ENCODE measurements at places on chromosomes 4 and X.
A peak's percentile ranks its signal among the peaks of the same experiment; 100 is the strongest.

DNA sequence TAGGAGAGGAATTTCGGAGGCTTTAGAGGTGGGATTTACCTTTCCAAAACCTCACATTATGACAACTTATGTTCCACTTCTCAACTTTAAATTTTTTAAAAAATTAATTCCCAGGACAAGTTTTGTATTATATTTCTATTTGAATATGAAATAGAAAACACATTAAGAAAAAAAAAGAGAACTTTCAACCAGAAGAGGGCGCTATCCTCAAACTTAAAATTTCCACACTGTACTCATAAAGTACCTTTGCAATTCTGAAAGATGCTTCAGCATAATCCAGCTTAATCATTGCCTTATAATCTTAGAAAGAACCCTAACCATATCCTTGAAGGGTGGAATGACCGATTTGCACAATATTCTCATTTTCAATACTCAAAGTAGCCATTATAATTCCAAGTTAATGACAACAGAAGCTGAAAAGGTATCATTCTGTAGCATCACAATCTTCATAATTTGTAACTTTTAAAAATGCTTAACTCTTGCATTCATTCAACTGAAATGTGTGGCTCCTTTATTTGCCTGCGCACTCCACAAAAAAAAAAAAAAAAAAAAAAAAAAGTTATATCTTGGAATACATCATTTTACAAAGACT is 158.0 kb downstream of the KCNIP4 start:
- no peak for DNase-seq

- no peak for DNase-seq
Observed at GRCh38 chr4:107349266-107349665, 313.2 kb upstream of the DKK2 start.

DNA sequence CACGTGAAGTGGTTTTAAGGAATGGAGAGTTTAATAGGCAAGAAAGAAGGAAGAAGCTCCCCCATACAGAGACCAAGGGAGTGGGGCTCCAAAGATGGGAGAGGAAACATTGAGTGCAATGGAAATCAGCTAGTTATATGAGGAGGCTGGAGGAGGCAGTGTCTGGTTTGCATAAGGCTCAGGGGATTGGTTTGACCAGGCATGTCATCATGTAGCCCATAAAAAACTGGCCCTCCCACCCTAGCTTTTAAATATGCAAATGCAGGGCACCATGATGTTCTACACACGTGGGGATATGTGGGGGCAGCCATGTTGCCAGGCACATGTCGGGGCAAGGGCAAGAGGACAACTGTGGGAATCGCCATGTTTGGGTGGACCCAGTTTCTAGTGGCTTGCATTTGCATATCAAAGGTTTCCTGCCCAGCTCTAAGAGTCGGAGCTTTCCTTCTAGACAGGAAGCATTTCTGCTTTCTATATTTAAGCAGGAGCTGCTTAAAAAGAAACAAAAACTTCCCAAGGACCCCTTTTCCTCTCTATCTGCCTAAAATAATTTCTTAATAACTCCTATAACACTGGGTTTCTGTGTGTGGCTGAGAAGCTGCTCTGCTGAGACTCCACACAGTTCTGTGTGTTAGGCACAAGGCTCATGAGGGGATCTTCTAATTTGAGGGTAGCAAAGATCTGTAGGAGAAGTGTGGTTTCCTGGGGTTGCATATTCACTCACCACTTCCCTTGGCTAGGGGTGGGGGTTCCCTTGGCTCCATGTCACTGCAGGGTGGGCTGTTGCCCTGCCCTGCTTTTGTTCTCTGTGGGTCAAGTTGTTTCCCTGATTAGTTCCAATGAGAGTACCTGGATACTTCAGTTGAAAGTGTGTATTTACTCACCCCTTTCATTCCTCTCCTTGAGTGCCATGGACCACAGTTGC is 113.5 kb downstream of the VSIG4 start:
- DNase-seq = peak; percentile 65

DNA sequence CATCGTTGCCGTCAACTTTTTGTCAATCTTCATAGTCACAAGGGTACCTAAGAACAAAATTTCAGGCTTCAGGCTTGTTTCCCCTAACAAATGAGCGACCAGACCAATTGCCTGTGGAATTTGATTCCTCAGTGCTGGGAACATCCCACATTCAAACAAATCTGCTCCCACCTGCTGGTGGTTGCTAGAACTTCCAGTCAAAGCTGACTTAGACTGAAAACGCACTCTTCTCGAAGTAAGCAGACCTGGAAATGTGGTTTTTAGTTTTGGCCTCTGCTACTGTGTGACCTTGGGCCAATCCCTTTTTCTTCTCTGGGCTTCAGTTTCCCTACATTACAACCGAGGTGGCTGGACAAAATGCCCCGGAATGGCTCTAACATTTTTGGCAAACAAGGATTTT is 1.8 kb upstream of the GABRQ start:
- no peak for DNase-seq

- no peak for DNase-seq
Observed at GRCh38 chr4:118787844-118788380, 48.0 kb downstream of the SEC24D start.

GRCh38 chr4:25722964-25723363 is 67.3 kb downstream of the SLC34A2 start:
- DNase-seq = no peak

DNA sequence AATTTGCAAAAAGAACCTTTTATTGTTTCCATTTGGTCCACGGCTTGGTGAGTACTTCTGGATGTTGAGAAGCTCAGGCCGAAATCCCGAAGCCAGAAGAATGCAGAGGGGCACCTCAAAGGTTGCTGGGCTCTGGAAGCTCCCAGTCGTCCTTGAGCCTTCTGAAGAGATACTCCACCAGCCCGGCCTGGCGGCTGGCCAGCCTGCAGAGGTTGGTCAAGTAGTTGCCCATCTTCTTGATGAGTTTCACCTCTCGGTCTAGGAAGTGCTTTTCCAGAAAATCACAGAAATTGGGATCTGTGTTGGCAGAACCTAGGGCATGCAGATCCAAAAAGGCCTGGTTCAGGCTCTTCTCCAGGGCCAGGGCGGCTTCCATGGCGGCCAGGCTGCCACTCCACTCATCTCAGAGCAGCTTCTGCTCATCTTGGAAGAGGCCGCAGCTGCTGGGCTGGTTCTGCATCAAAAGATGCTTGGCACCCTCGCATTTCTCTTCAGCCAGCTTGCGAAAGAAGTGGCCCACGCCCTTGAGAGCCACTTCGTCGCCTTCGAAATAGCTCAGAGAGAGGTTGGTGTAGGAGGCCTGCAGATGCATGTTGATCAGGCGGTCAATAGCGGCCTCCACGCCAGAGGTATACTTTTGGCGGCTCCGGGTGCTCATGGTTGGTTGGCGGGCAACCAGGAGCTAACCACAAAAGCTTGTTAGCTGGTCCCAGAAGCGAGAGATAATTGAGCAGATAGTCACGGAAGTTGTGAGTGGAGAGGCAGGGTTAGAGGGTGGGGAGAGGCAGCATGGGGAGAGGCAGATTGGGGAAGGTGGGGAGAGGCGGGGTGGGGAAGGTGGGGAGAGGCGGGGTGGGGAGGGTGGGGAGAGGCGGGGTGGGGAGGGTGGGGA is 76.5 kb upstream of the TSPAN7 start:
- DNase-seq = no peak

DNA sequence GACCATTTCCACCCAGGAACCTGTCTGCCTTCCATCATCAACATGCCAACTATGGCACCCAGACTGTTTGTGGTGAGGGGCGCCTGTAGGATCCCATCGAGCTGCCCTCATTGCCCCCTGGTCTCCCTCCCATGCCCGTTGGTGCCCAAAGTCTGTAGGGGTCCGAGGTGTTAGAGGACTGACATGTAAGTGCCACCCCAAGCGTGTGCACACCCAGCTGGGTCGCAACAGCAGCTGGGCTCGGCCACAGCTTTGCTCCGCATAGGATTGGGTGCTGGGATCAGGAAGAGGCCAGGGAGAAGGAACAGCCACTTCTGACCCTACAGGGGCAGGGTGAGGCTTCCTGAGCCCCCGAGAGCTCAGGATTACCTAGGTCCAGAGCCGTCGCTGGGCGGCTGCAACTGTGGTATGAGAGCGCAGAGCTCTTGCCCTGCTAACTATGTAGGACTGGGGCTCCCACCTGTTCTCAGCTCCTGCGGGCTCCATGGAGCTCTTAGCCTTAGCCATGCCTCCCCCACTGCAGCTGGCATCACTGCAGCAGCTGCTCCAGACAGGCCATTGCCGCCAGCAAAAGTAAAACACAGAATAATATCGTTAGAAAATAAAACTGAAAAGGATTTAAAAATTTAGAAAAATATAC is 1160.3 kb downstream of the FSTL5 start:
- no peak for DNase-seq

- DNase-seq = no peak
Observed at GRCh38 chr4:172007889-172008288, 194.7 kb downstream of the GALNTL6 start.

- DNase-seq = no peak
Observed at GRCh38 chr4:163762741-163763140, 268.3 kb downstream of the TMA16 start.

DNA sequence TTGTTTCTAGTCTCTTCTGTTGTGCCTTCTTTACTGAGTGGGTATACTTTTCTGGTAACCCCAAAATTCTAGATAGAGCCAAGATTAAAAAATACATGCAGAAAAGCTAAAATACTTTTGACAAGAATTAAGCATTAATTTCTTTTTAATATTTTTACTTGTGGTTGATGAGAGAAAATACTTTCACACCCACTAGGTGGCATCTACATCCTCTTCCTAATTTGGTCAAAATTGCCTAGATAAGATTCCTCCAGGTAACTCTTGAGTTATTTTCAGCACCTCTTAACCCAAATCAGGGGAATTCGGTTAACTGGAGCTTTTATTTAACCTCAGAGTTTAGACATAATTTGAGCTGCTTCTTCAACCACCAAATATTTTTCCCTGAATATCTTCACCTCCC is 28.4 kb upstream of the COX7B2 start:
- no peak for DNase-seq

- DNase-seq = no peak
Observed at GRCh38 chr4:167210166-167210565, 24.1 kb downstream of the SPOCK3 start.

- DNase-seq = no peak
Observed at GRCh38 chr4:166415749-166416148, 542.7 kb downstream of the TLL1 start.

GRCh38 chr4:142307857-142308256 is 538.2 kb downstream of the INPP4B start:
- no peak for DNase-seq

DNA sequence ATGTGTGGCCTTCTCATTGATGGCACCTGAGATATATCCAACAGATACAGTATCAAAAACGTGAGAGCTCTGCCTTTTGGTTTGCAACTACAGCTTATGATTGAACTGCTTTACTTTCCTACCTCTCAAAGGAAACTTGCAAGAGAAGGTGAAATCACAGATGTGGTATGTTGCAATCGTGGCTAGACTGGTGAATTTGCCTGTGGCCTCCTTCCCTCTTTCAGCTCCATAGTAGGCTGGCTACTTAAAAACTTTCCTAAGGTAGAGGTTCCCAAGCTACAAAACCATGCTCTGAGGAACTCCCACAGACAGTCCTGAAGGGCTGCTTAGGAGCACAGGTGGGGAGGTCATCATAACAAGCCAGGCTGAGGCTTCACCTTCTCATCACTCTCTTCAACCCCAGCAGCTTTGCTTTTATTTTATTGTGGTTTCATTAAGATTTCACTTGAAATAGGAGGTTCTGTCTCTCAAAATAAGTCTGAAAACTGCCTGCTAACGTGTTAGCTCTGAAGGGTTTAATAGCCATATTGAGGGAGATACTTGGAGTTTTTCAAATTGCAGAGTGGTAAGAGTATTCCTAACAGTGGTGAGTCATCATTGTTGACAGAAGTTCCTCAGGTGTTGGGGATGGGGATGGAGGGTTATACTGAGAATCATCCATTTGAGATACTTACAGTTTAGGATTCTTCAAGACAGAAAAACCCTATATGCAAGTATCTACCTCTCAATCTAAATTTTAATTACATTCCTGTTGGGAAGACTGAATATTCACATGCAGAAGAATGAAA is 93.5 kb upstream of the UCP1 start:
- DNase-seq = no peak

- DNase-seq = no peak
Observed at GRCh38 chrX:78119521-78120227, 15.6 kb downstream of the PGK1 start.

GRCh38 chr4:6917461-6918271 is 8.0 kb downstream of the TBC1D14 start:
- no peak for DNase-seq

Measured in CD4-positive, alpha-beta T cell treated with Interleukin-6 at 100 ng/mL for 8 hours (primary cell).